ENCODE measurements at places on chromosomes 1 and 21. TPM values are rescaled to one million over a fixed set of nuclear protein-coding genes. Genes with fewer than 3 reads are reported as not detected.

The KRTAP21-2 gene
- total RNA-seq: not detected

The LMX1A gene
- total RNA-seq: not detected

The NTMT2 gene
- total RNA-seq: not detected

The OR2C3 gene
- total RNA-seq: not detected

The LHX8 gene
- total RNA-seq: not detected

The LBR gene
- 239 TPM for total RNA-seq

The MLLT11 gene
- 3.6 TPM for total RNA-seq

The CA14 gene
- not detected for total RNA-seq

The HCN3 gene
- total RNA-seq: 3.4 TPM

The CD101 gene
- 4.2 TPM for total RNA-seq

- DNase-seq: no peak
These were observed 119.9 kb upstream of the F3 start for GRCh38 chr1:94661431-94661932.

DNA sequence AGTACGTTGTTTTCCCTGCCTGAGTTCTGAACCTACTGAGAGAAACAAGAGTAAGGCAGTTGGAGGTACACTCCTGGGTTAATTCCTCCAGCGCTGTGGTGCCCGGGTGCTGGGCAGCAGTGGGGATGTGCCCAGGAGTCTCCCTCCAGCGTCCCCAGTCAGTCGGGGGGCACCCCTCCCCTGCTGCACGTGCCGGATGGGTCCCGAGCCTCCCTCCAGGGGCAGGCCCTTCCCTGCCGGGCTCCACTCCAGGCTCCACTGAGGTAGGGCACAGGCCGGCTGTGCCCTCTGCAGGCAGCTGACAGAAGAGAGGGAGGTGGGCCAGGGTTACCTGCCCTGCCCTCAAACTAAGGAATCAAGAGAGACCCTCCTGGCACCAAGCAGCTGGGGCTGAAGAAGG is 238.1 kb upstream of the VAMP3 start:
- no peak for DNase-seq

- no peak for DNase-seq
These were observed 52.8 kb downstream of the PTGER3 start for GRCh38 chr1:70994753-70995268.

GRCh38 chr21:40760821-40761220 is 86.1 kb downstream of the DSCAM start:
- no peak for DNase-seq

- no peak for DNase-seq
These were observed 1298.8 kb downstream of the PLA2G4A start for GRCh38 chr1:188127507-188127906.

- no peak for DNase-seq
These were observed 9.6 kb upstream of the FABP3 start for GRCh38 chr1:31382379-31382989.

DNA sequence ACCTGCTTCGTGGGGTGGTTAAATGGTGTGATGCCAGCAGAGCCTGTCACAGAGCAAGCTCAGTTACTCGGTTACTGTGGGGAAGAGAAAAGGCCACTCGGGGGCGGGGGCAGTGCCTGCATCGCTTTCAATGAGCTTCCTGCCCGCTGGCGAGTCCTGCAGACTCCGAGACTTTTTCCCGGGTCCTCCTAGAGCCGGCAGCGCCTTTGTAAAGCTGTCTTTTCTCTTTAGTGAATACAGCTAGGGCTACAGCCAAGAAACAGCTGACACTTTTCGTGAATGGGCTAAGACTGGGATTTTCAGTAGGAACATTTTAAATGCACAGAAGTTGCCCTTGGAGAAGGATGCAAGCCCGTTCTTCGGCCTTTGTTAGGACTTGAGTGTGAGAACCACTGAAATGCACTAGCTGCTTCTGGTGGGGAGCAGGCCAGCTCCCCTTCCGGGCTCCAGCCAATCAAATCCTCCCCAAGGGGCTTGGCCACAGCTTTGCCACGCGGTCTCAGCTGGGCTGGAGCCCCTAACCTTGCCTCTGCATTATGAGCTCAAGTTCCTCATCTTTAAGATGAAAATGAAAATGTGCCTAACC is 23.4 kb upstream of the EFHD2 start:
- no peak for DNase-seq

DNA sequence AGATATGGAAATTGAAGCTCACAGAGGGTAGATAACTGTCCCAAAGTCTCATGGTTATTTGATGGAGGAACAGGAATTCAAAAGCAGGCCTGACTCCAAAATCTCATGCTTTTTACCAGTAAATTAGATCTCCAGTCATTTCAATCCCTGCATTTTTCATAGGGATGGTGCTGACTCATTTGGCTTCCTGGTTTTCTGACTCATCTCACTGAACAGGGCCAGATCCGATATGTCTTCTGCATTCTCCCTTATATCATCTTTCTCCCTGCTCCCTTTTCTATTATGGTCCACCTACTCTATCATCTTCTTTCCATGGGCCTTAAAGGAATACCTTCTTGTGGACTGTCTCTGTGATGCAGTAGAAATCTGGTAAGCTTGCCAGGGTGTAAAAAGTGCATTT is 187.2 kb downstream of the FGGY start:
- no peak for DNase-seq

- no peak for DNase-seq
These were observed 5.1 kb upstream of the PARK7 start for GRCh38 chr1:7956218-7957032.

DNA sequence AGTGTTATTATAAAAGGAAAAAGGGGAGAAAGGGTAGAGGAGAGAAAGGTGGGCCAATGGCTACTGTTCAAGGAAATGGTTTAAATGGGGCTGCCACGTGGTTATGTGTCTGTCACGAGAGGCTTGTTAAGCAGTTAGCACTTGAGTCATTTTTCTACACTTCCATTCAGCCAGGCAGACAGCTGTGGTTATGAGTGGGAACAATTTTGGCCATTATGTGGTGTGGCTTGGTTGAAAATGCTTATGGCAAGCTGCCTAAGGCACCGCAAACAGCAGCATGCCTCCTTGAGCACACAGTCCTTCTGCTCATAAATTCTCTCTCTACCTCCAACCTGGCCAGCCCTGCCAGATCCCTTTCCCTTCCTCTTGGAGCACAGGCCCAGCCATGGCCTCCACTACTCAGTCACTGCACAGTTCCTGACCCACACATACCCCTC is 3.2 kb upstream of the SRM start:
- peak; percentile 37 for DNase-seq

- DNase-seq: no peak
These were observed 33.3 kb upstream of the PIGC start for GRCh38 chr1:172477216-172477615.

DNA sequence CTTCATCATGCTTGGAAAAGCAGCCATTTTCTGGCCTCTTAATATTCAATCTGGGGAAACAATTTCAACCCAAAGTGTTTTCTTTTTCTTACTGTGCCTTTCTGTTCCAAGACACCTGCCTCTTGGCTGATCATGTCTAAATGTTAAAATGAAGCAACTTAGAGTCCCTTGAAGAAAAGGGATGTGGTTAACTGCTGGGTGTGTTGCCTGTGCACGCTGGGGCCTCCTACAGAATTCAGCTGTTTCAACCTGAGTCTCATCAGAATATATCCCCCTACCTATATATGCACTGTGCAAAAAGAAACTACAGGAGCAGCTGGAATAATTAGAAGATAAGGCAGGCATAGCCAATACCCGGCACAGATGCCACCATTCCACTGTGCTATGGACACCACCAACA is 222.0 kb downstream of the OMA1 start:
- DNase-seq: peak; percentile 12

- DNase-seq: no peak
These were observed 3.8 kb upstream of the PIGC start for GRCh38 chr1:172447641-172448040.

- DNase-seq: no peak
These were observed 18.0 kb upstream of the SLC2A7 start for GRCh38 chr1:9044236-9044635.

- no peak for DNase-seq
These were observed 59.5 kb upstream of the LAMC2 start for GRCh38 chr1:183126528-183126927.

DNA sequence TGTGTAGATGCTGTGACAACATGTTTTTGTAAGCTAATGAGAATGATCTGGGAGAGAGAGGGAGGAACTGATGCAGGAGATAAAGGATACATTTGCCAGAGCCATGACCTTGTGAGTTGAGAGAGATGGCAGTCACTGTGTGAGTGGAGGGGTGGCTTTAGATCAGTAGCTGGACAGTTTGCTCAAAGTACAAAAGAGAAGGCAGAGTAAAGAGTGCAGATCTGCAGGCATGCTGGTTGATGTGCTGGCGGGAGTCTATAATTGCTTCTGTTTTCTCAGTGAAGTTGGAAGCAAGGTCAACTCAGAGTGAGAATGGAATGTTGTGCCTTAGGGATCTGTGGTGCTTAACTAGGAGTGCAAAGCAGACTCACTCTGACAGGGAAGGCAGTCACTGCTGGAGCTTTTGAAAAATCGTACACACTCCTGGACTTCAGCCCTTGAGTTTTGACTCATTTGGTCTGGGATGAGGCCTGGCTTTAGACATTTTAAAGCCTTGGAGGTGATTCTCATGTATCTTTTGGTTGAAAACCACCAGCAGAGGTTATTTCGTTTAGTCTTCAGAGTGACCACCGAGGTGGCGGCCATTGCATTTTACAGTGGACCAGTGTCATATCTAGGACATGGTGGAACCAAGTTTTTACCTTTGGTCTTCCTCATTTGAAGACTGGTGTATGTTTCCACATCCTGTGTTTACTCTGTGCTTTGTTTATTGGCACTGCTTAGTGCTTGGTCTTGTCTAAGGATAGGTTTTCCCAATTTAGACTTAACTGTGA is 49.6 kb downstream of the MTR start:
- DNase-seq: no peak

GRCh38 chr1:210371916-210372315 is 43.2 kb downstream of the HHAT start:
- DNase-seq: no peak

- no peak for DNase-seq
These were observed 431 bp upstream of the C1orf52 start for GRCh38 chr1:85259912-85260274.

GRCh38 chr1:167052389-167052788 is 37.8 kb downstream of the GPA33 start:
- DNase-seq: no peak

DNA sequence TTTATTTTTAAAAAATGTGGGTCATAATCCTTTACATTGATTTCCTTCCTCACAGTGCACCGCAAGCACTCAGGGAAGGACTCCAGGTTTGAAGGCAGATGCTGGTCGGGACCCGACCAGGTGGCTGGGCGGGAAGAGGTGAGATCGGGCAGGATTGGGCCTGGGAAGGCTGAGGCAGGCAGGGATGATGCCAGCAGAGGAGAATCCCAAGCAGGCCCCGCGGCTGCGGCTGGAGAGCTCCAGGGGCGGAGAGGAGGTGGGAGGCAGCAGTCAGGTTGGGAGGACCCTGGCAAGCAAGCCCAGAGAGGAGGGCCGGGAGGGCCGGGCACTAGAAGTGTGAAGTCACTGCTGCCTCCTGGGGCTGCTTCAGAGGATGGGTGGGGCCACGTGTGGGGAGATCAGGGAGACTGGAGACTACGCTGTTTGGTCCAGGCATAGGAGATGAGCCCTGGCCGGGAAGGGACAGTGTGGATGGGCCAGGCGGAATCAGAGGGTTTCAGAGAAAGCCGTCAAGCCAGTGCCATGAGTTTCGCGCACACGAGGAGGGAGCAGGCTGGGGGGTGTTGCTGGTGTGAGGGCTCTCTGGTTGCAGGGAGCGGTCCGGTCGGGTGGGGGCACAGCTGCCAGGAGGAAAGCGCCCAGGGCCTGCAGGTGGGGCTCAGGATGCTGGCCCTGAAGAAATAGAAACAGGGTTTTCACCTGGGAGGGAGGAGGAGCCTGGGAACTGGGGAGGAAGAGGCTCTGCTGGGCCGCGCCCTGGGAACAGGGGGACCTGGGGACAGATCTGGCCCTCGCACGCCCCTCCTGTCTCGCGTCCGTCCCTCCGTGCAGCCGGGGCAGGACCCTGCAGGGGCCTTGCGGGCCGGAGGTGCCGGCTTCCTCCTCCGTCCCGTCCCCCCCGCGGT is 888 bp upstream of the COL18A1 start:
- DNase-seq: no peak

Measured in activated CD4-positive, alpha-beta T cell treated with anti-CD3 and anti-CD28 coated beads, Interleukin-2, amount 10 ng/mL, durations not matched to agents 7 days and 5 days (primary cell).